ENCODE measurements at places on chromosomes 16 and 17. TPM values are rescaled to one million over a fixed set of nuclear protein-coding genes. Genes with fewer than 3 reads are reported as not detected.

The PDILT gene
- not detected for total RNA-seq

The ZNF174 gene
- total RNA-seq: 8.5 TPM

The GP1BA gene
- not detected for total RNA-seq

The GPR142 gene
- not detected for total RNA-seq

The BEAN1 gene
- under 0.01 TPM for total RNA-seq

The TBX6 gene
- 0.85 TPM for total RNA-seq

The SLC5A11 gene
- total RNA-seq: not detected

The RNF112 gene
- total RNA-seq: 0.34 TPM

The HLF gene
- total RNA-seq: 0.14 TPM

The BCL6B gene
- total RNA-seq: not detected

The NFATC3 gene
- 16.2 TPM for total RNA-seq

The PPP1R27 gene
- not detected for total RNA-seq

The RGS11 gene
- 0.14 TPM for total RNA-seq

The SMARCE1 gene
- 89.9 TPM for total RNA-seq

The CLEC10A gene
- not detected for total RNA-seq

The KARS1 gene
- 134 TPM for total RNA-seq

The RPA1 gene
- 54.2 TPM for total RNA-seq

The OVCA2 gene
- 91.2 TPM for total RNA-seq

The PSMD7 gene
- total RNA-seq: 106 TPM

The GAS2L2 gene
- total RNA-seq: 0.07 TPM

The MYH1 gene
- total RNA-seq: not detected

The TMEM238L gene
- not detected for total RNA-seq

The WSCD1 gene
- total RNA-seq: under 0.01 TPM

The MYH2 gene
- total RNA-seq: not detected

The KRTAP9-4 gene
- total RNA-seq: not detected

The ZG16 gene
- total RNA-seq: not detected

The ENO3 gene
- total RNA-seq: 1.4 TPM

The ARHGDIG gene
- total RNA-seq: 0.34 TPM

The PPM1E gene
- total RNA-seq: 0.68 TPM

The FOXN1 gene
- under 0.01 TPM for total RNA-seq

The LRRC37A gene
- 1.4 TPM for total RNA-seq

The CDH3 gene
- 791 TPM for total RNA-seq

The UNC45B gene
- total RNA-seq: under 0.01 TPM

The AXIN1 gene
- total RNA-seq: 66.4 TPM

The SMIM36 gene
- total RNA-seq: not detected

The MOSMO gene
- 11.5 TPM for total RNA-seq

Data from nasal cavity respiratory epithelium epithelial cell of viscerocranial mucosa (primary cell).